ENCODE measurements at places on chromosomes 6 and 20.

DNA sequence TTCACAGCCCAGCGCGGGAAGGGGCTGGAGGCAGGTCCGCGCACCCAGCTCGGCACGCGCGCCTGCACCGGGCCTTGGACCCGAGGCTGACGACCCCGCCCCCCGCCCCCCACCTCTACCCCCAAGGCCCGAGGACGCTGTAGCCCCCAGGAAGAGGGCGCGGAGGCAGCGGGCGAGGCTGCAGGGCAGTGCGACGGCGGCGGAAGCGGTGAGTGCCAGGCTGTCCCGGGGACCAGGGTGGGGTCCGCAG lies 1.2 kb downstream of the LIME1 start:
- peak; percentile 38 for DNase-seq

GRCh38 chr6:144497650-144498049 lies 212.5 kb downstream of the UTRN start:
- DNase-seq, result no peak

DNA sequence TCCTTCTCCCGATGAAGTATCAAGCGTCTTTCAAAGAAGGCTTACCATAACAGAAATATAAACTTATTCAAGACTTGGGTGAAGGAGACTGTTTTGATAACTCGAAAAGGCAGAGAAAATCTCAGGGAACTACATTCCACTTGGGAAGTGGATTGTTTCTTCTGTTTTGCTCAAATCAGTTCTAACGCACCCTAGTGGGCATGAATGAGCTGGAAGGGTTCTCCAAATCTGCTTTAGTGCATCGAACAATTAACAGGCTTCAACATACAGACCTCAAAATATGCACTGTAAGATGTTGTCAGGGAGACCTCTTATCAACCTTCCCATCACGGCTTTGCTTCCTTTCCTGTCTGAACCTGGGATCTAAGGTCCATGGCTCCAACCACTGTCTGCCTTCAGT lies 392.5 kb downstream of the CD83 start:
- DNase-seq, result no peak

- DNase-seq, result no peak
Observed at GRCh38 chr6:113496166-113496565, 361.0 kb upstream of the MARCKS start.

DNA sequence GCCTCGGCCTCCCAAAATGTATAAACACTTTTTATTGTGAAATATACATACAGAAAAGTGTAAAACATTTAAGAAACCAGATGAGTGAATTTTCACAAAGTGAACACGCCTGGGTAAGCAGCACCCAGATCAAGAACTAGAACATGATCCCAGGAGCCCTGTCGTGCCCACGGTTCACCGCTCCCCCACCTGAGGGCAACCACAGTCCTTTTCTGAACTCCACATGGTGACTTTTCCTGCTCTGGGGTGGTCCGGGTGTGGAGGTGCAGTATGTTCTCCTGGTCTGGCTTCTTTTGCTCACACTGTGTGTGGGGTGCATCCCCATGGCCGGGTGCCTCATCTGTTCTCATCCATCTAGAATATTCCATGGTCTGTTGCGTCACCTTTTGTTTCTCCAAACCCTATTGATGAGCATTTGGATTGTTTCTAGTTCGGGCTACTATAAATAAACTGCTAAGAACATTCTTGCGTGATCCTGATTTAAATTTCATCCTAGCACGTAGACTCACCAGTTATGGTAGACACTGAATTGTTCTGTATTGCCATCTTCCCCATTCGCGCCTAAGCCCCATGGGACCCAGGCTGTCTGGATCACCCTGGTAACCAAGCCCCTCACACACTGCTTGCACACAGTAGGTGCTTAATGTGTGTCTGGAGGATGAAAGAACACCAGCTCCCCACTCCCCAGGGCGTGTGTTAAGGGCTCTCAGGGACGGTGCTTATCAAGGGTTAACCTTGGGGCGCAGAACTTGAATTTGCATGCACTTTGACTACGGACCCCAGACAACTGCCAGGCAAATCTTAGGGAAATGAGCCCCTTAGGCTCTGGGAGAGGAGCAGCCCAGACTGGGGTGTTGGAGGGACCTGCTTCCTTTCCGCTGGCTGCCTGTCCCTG lies 56.2 kb downstream of the CTCFL start:
- DNase-seq, result no peak

DNA sequence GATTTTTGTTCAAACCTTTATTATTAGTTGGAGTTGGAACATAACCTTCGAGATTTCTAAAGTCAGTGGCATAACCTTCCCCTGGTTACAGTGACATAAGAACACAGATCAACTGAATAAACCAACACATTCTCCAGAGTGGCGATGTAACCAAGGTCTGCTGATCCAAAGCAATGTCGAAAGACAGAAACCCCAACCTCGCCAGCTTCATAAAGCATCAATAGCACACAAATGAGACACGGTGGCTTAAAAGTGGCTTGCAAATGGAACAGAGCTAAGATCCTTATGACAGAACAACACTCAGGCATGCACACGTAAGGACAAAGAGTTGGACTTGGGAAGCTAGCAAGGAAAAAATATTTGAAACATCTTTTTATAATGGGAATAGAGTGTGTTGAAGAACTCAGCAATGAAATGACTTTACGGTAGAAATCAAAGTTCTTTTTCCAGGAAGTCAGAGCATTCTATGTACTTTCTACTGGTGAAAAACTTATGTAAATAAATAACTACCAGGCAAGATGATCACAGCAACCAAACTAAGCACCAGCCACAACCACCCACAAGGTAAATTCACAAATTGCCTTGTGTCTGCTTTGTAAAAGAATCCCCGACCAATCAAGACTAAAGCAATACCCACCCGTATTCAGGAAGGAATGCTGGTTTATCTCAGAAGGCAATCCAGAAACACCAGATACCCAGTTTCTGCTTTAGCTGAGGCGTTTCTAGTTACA lies 61.0 kb upstream of the NHSL1 start:
- DNase-seq, result no peak

GRCh38 chr20:60589623-60590022 lies 631.4 kb downstream of the CDH26 start:
- DNase-seq, result no peak
